ENCODE measurements at places on chromosomes 13 and 19.
A peak's percentile ranks its signal among the peaks of the same experiment; 100 is the strongest.

DNA sequence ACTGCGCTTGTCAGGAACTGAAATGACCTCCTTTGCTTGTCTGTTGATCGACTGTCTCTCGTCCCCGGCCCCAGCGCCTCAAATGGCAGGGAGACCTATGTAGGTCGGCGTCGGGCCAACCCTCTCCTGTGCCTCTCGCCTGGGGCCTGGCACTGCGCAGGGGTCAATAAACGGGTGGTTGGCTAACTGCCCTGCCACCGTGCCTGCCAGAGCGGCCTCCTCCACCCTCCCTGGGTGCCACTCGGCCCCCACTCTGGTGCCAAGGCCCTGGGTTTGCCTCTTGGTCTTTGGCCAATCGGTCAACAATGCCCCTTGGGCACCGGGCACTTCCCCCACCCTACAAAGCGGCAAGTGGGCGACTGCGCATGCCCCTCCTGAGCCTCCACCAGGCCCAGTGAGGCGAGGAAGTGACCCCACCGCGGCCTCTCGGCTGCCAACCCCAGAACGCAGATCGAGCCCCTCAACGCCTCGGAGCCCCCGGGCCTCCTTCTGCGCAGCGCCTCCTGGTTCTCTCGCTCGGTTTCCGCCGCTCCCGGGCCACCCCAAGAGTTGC, 1.1 kb downstream of the KEAP1 start:
- DNase-seq = peak; percentile 43

- DNase-seq = no peak
Measured at GRCh38 chr13:44237881-44238421, 135.7 kb upstream of the SERP2 start.

DNA sequence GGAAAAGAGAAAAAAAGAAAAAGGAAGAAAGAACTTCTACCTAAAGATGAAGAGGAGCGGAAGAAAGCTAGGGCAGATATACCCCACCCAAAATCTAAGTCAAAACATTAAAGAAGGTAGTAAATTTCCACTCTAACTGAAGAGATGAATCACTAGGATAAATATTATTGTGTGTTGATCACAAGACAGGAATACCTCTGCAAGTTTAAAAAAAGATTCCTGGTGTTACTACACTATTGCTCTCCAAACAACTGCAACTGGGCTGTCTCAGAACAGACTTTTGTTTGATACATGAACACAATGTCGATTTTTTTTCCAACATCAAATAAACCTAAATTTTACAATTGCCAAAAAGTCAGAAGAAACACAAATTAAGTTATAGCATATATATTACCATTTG, 6.8 kb downstream of the HSPH1 start:
- DNase-seq = no peak

GRCh38 chr13:46267166-46267565, 55.4 kb downstream of the LRRC63 start:
- DNase-seq = no peak

- no peak for DNase-seq
Measured at GRCh38 chr13:67221630-67222226, 8.4 kb downstream of the PCDH9 start.

- DNase-seq = no peak
Measured at GRCh38 chr19:49418511-49418910, 4.7 kb downstream of the PTH2 start.

- no peak for DNase-seq
Measured at GRCh38 chr19:8988204-8988603, 22.0 kb downstream of the MUC16 start.

- DNase-seq = no peak
Measured at GRCh38 chr13:44465318-44465717, 91.7 kb downstream of the SERP2 start.

DNA sequence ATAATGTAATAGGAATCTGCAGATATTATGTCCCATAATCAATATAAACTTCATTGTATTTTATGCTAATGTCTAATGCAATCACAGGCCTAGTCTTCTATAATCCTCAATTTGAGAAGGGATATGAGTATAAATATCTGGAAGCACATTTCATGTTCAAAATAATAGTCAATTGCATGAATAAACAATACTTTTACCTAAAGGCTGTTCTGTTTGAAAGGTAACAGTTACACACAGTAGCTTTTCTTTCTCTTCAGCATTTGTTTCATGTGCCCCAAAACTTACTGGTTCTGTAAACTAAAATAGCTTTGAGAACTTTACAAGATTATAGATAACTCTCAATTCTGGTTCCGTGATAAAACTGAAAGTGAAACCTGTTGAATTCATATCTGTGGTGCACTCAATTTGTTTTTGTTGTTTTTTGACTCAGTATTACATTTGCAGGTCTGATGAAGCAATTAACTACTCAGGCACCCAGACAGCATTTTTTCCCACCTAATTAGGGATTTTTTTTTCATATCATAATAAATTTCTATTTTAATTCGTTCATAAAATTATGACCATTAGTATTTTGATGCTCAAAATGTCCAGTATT, 1193.8 kb downstream of the SLITRK1 start:
- no peak for DNase-seq

DNA sequence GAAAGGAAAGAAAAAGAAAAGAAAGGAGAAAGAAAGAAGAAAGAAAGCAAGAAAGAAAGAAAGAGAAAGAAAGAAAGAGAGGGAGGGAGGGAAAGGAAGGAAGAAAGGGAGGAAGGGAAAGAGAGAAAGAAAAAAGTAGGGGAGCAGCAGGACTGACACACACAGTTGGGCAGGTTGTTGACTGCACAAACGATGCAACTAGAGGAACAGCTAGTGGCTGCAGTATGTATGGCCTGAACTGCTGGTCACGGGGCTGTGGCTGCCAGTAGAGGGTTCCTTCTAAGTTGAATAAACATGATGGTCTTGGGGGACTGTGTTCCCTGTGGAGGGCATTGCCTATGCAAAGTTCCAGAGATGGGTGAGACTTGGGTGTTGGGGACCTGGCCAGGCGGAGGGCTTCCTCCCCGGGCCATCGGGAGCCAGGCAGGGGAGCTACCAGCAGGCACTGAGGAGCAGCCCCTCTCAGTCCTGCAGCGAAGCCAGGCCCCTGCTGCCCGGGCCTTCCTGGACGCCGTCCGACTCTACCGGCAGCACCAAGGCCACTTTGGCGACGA, 16.7 kb upstream of the COLGALT1 start:
- DNase-seq = no peak

- no peak for DNase-seq
Measured at GRCh38 chr19:6427131-6427530, 2.5 kb upstream of the KHSRP start.

DNA sequence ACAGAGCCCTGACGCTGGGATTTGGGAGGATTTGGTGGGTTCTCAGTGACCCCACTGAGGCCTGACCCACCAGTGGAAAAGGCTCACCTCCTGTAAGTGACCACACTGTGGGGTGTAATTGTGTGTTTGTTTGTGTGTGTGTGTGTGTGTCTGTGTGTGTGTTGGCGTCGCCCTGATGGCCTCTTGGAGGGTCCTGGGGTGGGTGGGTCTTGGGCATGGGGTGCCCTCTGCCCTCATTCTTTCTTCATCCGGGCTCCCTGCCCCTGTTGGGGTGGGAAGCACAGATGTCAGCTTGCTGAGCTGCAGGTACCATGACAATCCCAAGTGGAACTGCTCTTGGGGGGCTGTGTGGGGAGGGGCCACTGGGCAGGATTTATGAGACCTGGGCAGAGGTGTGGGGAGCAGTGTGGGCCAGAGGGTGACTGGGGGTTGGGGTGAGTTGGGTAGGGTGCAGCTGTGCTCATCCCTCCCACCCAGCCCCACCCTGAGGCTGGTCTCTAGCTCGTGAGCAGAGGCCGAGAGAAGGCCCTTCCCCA, 22.8 kb downstream of the WTIP start:
- no peak for DNase-seq

GRCh38 chr13:27915301-27916207, 4.2 kb upstream of the PDX1 start:
- no peak for DNase-seq

DNA sequence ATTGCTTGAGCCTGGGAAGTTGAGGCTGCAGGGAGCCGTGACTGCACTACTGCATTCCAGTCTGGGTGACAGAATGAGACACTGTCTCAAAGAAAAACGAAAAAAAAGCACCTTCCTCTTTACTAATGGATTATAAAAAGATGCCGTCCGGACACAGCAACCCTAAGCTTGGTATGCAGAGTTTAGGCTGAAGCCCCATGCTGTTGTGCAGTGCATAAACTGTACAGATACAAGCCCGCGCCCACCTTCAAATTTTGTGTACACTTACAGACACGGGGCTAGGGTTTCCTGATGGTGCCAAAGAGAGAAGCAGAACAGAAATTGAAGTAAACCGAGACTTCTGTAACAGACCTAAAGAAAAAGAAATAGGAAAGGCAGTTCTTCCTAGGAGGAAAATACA, 9.0 kb downstream of the LPAR6 start:
- no peak for DNase-seq

DNA sequence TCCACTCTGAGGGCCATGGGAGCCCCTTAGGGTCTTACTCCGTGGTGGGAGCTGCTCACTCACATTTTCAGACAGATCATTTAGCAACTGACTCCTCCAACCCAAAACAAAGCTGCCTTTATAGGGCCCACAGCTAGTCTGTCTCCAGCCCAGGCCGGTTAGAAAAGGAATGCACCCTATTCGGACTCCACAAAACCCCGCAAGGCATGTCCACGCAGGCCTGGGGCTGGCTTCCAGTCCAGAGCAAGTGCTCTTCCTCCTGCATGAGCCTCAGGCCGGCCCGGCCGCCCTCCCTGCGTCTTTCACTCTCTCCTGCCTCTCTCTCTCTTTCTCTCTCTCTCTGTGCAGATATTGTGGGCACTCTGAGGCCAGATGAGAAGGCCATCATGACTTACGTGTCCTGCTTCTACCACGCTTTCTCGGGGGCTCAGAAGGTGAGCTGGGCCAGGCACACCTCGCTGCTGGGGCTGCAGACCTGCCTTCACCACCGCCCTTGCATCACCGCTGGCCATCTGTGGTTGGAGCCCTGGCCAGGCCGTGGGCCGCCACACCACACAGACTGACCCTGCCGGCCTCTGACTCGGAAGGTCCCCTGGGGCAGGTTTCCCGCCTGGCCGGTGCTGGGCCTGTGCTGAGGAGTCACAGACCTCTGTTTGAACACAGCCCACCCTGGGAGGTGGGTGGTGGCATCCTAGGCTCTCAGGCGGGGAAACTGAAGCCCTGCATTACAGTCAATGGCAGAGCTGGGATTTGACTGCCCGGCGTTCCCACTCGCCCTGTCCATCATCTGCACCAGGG, 33.1 kb downstream of the CAPN12 start:
- DNase-seq = no peak

GRCh38 chr13:32284927-32285632, 30.1 kb downstream of the ZAR1L start:
- DNase-seq = no peak

GRCh38 chr19:13153569-13154240, 3.5 kb downstream of the IER2 start:
- DNase-seq = peak; percentile 10

DNA sequence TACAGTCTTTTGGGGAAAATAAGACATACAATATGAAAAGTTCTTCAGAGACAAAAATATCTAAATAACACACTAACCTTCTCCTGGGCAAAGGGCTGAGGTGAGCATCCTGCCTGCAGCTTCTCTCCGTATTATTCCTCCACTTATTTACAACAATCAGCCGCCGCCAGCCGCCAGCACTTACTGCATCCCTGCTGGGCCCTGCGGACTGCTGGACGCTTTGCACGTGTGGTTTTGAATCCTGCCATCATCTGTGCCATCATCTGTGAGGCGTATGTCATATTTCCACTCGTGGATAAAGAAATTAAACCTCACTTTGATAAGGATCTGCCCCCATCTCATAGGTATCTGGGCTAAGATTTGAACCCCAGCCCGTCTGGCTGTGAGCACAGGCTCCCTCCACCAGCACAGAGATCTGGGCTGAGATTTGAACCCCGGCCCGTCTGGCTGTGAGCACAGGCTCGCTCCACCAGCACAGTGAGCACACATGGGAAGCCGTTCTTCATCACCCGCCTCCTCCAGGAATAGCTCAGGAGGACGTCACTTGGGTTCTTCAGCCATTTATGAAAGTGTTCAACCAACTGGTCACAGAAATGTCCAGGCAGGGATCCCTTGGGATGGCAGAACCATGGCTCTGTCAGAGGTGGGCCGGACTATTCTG, 35.2 kb upstream of the TUBGCP3 start:
- DNase-seq = no peak

DNA sequence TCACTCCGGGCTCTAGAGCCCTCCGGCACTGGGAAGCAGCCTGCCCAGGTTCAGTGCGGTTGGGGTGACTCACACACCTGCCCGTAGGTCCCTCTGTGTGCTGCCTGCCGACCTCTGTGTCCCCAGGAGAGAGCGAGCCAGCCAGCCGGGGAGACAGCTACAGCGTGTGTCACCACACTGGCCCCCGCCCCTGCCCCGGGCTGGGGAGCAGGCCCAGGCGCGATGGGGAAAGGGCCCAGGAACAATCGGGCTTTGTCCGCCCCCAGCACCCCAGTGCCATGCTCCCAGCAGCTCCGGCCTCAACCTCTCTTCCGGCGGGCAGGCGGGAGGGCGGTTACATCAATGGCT, at the start of gene KLK6:
Gene KLK6 (minus strand): TSS at position 179 of the 348 bp plus-strand sequence. CDS start 1,487 bp downstream, outside the sequence.
- no peak for DNase-seq

DNA sequence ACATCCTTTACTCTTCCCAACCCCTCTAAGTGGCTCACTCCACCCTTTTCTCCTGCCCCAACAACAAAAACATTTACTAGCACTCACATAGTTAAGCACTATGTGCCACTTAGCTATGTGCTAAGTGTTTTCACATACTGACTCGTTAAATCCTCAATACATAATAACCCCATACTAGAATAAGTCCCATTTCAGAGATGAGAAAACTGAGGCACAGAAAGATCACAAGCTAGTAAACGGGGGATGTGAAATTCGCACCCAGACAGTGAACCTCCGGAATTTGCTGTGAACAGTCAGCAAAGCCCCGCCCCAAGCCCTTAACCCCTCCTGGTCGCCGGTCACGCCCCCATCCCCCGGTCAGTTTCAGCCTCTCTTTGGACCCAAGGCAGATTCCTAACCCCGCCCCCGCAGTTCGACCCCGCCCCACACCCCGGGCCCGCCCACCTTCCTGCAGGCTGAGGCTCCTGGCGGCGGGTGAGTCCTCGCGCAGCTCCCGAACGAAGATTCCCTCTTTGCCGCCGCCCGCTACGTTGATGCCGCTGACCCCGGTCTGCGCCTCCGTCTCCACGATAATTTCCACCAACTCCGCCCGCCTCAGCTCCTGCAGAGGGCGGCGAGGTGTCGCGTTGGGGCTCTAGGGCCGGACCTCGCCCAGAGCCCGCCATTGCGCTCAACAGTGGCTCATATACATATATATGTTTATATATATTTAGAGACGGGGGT, 9.8 kb downstream of the PRX start:
- peak; percentile 69 for DNase-seq

DNA sequence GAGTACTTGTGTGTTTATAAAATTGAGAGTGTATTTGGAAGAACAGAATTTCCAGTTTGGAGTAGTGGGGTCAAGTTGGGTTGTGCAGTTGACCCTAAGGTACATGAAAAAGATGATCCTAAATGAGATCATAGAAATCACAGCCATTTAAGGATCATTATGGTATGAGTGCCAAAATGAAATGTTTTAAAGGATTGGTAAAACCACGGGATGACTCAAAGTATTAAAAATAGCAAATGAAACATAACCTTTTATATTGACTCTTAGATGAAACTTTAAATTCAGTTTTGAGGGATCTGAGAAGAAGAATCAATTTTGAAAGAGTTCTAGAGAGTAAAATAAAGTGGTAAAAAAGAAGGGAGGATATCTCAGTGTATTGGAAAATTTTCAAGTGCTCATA, 773.8 kb downstream of the GPC5 start:
- no peak for DNase-seq

GRCh38 chr19:35352177-35352447, 4.4 kb downstream of the FFAR1 start:
- DNase-seq = no peak

- DNase-seq = no peak
Measured at GRCh38 chr13:39787086-39787487, 131.6 kb downstream of the COG6 start.

GRCh38 chr13:60873116-60873515, 476.1 kb downstream of the TDRD3 start:
- no peak for DNase-seq
